ENCODE measurements at places on chromosomes 6 and 20.

- DNase-seq: no peak
These were observed 24.6 kb downstream of the MYLK4 start for GRCh38 chr6:2725999-2726567.

GRCh38 chr20:19995220-19995863, 21.8 kb upstream of the NAA20 start:
- DNase-seq: no peak

DNA sequence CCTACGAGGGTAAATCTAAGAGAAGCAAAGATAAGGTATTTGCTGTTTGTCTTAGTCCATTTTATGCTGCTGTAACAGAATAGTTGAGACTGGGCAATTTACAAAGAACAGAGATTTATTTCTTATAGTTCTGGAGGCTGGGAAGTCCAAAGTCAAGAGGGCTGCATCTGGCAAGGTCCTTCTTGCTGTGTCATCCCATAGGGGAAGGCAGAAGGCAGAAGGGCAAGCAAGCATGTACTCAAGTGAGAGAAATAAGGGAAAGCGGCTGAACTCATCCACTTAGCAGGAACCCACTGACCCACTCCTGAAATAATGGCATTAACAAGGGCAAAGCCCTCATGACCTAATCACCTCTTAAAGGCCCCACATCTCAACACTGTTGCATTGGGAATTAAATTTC, 102.7 kb downstream of the AGPAT4 start:
- no peak for DNase-seq

DNA sequence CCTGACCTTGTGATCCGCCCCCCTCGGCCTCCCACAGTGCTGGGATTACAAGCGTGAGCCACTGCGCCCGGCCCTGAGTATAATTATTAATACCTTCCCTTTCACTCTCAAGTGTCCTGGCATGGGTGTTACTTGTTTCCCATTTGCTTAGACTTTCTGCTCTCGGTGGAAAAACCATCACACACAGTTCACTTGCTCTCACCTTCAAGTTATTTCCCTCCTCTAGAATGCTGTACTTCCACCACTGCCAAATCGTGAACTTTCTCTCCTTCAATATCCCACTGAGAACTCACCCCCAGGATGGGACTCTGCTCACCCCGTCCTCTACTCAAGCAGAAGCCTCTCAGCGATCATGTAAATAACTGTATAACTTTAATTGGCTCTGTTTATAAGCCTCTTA, 4.6 kb upstream of the HIVEP1 start:
- no peak for DNase-seq

DNA sequence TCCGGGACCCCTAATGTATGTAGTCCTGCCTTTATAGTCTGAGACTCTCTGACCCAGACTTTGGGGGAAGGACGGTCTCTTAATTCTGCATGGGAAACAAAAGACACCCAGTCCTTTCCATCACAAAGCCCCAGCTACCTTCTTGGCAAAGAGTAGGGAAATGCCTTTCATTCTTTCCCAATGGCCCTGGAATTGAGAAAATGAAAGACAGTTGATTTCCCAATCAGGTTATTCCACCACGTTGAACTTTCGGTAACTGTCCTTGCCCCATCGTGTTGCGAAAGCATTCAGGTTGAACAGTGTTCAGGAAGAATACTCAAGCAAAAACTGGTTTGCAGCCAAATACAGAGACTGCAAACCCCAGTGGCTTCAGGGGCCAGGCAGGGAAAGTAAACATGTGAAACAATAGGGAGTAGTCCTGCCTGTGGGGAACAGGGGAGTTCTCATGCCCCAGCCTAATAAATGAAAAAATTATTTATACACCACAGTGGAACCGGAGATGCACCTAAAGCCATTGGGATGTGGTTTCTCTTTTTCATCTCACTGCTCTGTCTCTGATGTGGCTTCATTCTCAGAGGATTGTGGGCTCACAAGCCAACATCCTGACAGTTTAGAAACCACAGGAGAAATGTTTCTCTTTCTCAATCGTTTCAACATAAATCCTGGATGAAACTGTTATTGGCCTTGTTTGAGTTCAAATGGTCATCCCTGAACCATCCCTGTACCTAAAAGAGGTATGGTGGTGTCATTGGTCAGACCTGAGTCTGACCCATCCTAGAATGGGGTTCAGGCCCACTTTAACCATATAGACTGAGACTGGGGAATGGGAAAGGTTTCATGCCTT, 44.2 kb upstream of the SLC9A8 start:
- no peak for DNase-seq

- no peak for DNase-seq
These were observed 315.1 kb downstream of the SMOC2 start for GRCh38 chr6:168756009-168756634.

Measured in heart right ventricle (tissue), 16 donors.